ENCODE measurements at places on chromosomes 13 and 19.

DNA sequence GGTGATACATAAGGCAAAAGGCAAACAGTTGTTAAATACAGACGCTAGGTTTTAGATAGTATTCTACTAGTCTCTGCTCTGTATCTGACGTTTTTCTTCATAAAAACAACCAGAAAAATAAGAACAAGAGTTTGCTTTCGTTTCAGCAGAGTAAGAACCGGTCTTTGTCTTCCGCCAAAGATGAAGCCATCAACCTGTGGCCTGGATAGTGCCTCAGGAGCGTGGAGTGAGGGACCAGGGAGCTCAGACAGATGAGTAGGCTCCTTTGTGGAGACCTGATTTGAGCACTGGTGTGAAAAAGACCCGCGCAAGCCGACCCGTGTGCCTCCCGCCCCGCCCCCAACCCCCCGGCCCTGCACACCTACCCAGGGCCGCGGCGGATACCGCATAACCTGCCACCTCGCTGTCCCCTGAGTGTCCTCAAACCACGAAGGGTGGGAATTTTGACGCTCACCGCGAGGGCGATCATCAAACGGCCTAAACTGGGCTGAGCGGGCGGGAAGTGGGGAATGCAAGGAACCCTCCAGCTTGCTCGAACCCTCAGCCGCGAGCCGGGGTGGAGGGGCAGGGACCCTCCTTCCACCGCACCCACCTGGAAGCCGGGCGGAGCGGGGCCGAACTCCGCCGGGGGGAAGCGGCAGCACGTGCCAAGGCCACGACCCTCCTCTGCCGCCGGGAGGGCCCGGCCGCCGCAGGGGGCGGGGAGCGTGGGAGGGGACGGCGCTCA lies 866 bp upstream of the LMO7 start:
- DNase-seq: no peak

DNA sequence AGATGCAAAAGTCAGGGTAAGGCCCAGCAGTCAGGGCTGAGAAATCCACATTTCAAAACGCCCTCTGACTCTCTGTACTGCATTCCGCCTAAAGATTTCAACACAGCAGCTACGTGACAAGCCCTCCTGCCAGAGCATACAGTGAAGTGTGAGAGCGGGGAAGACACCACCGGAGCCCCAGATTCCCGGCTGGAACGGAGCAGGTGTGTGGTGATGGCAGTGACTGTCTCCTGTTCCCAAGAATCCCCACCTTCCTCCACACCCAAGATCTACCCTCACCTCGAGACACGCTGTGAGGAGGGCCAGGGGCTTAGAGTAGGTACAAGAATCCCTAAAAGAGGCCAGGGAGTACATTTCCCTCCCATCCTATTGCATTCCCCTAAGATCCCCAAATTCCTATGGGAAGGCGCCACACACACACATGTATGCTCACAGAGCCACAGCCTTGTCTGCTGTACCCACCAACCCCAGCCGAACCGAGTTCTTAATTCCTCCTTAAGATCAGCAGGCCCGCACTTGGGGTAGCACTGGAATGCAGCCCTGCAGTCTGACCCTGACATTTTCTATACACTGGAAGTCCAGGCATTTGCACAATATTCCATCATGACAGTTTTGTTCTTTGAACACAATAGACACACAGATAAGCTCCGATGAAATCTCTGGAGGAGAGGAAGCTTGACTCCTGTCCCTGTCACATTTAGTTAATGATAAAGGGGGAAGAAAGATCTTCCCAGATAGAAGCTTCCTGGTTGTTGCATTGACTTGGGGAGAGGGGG lies 102.9 kb downstream of the FOXO1 start:
- peak; percentile 17 for DNase-seq

GRCh38 chr19:39927076-39927475 lies 7.4 kb downstream of the FCGBP start:
- DNase-seq: no peak

GRCh38 chr19:5592531-5593342 lies 25.0 kb upstream of the TINCR start:
- peak; percentile 51 for DNase-seq

- DNase-seq: no peak
Observed at GRCh38 chr13:34278780-34279179, 460.8 kb downstream of the RFC3 start.

DNA sequence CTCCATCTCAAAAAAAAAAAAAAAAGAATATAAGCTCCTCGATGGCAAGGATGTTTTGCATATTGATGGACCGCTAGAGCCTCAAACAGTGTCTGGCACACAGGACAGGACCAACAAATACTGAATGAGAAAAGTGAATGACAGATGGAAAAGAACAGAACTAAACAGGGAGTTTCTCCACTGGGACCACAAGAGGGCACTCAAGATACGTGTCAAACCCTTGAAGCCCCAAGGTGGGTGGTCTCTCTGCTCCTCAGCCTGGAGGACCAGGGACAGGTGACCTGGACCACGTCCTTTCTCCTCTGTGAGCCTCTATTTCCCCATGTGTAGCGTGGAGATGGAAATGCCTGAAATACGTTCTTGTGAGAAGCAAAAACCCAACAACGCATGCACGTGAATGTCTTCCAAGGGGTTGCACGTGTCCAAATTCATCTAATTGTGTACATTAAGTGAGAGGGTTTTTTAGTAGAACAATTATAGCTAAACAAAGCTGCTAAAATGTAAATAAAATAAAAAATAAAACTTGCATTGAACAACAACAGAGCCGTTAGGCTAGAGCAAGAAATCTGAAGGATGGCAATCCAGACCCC lies 5.7 kb upstream of the CDC42EP5 start:
- peak; percentile 57 for DNase-seq

GRCh38 chr19:18197306-18197705 lies 4.3 kb downstream of the MPV17L2 start:
- no peak for DNase-seq

DNA sequence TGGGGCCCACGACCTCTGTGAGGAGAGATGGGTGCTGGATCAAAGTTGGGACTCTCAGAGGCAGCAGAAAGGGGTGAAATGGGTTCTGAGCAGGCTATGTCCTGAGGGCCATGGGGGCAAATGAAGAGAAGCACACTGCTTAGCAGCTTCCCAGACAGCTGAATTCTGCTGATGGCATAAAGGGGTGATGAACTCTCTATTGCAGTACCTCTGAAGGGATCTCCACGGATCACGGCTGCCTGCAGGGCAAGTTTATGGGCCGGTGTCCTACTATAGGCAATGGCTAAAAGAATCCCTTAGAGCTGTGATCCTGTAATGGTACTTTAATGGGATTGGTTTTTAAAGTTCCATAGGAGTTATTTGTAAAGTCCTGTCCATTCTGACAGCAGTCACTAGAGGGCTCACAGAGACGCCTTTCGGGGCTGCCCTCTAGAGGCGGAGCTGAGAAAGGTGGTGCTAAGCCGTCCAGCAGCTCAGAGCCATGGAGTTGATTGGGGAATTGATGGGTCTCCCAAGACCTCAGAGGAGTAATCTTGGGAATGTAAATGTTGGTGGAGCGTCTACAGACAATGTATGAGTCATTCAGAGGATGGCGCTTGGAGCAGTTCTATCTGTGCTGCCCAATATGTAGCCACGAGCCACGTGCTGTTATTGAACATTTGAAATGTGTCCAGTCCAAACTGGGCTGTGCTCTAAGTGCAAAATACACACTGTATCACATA lies 287.3 kb downstream of the COG6 start:
- peak; percentile 63 for DNase-seq

DNA sequence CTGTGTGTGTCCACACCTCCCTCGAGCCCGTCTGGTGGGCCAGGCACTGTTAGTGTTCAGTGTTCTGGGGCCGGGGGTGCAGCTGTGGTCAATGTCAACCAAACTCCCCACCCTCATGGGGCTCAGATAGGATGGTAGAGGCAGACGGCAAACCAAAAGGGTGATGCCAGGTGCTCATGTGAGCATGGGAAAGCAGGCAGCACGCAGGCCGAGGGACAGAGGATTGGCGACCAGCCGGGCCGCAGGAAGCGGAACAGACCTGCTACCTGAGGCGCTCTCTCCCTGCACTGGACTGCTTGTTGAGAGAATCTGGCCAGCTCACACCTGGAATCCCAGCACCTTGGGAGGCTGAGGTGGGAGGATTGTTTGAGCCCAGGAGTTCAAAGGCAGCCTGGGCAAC lies 29.1 kb downstream of the DHX34 start:
- DNase-seq: no peak

DNA sequence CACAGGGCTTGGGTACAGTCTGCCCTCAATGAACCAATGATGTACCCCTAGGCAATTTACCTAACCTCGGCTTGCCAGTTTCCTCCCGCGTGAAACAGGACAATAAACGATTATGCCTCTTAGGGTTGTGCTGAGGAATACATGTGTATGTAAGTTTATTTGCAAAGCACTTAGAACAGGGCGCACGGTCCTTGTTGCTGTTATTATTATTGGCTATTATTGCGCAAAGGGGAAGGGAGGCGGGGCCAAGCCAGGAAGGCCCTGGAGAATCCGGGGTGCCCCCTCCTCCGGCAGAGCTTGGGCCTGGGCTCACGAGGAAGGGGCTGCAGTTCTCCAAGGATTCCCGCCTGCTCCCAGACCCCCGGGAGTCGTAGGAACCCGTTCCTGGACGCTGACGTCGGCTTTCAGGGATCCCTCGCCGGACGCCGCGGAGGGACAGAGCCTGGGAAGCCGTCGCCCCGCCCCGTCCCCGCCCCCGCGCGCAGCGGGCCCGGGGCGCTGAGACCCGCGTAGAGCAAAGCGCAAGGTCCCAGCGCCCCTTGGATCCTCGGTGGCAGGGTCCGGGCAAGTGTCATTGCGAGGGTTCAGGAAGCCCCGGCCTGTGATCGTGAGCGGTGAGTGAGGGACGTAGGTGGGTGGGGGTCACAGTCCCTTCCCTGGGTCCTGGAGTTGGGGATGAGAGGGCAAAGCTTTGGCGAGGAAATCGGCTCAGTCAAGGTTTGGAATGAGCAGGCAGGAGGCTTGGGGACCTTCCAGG lies at the start of gene TMEM91:
TSS of gene TMEM91 (plus strand) at position 293 of the 757 bp plus-strand sequence. CDS start 1,777 bp downstream, outside the sequence.
- DNase-seq: peak; percentile 75

GRCh38 chr13:44307844-44308243 lies 65.8 kb upstream of the SERP2 start:
- DNase-seq: no peak

- no peak for DNase-seq
Observed at GRCh38 chr19:51143486-51143885, 1.4 kb downstream of the SIGLEC7 start.
